ENCODE measurements at places on chromosomes 5 and 9.

DNA sequence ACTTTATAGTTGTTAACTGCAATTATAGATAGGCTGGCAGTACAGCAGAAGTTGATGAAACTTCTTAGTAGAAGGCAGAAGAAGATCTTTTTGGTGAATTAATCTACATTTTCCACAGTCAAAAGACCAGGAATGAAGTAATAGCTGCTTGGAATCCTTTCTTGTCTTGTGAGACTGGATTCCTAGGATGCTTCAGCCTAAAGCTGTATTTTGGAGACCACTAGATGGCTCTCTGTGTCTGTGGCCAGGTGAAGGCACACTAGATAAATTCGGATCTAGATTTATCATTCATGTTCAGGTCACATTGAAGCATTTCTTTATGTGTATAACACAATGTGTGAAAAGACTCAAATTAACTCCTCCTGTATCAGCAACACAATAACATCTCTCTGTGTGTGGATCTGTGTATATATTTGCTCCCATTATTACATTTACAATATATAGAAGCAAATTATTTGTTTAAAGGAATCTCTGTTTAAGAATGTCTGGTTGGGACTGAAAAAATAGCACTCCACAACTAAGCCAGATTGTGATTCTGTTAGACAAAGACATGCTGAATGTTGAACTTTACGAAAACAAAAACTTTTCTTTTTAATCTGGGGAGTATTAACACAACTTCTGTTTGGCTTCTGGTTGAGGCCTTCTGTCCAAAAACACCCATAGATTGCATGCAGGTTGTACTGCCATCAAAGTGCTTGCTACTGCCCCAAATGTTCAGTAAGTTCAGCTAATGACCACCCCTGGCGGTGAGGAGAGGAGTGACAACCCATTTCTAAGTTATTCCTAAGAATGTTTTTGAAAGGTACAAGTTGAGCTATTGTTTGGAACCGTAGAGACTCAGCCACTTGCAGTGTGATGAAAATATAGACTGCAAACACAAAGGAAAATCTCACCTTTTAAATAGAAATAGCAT, 10.6 kb downstream of the GRIN3A start:
- DNase-seq, result no peak

DNA sequence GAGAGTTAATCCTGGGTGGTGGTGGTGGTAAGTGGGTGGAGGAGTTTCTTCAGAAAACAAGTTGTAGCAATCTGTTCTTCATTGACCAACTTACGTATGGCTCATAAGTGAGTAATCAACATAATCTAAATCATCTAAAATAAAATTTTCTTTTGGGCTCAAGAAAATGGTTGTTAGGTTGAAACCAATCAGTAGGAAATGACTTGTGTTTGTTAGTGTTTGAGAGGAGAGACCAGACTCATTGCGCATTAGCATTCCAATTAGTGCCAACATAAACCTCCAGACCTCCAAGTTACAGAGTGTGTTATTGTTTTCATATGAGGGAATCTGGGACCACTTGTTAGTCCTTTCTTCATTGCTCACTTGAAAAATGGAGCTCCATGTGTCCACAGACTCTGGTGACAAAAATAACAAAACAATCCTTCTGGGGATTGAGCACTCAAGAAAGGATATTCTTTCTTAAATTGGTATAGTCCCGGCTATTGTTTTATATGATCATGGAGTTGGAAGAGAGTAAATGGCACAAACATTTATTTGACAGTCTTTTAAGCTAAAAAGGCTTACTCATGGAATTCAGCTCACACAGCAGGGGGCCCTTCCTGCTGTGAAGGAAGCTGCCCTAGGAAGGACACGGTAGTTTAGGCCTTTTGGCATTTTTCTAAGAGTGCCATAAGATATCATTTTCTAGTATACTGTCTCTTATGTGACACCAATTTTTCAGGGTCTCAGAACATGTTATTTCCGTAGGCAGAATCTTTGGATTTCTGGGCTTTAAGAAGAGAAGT, 441.1 kb downstream of the EBF1 start:
- no peak for DNase-seq

- no peak for DNase-seq
Measured at GRCh38 chr5:179820127-179820482, 600 bp upstream of the SQSTM1 start.

DNA sequence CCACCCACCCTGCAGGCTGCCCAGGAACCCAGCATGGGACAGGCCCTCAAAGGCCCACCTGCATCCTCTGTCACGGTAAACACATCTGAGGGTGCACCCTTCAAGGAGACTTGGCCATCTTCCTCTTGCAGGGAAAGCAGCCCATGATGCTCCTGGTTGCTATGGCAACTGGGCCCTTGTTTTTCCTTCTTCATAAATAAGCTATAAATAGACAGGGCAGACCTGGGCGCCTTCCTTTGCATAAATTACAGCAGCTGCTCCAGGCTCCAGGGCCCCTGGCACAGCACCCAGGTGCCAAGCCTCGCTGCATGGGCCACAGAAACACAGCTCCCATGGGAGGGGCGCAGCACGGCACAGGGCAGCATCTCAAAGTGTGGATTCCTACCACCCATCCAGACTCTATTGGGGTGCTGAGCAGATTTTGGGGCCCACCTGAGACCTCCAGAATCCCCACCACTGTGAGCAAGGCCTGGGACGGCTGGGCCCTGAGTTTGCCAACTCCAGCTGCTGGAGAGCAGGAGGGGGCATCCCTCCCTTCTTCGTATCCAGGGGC, 5.8 kb upstream of the PSMB7 start:
- DNase-seq, result no peak
